Muscle of arm (tissue), 14 donors: ENCODE measurements at places on chromosomes 3 and 15.

- no peak for DNase-seq
Observed at GRCh38 chr15:51623386-51623938, 891 bp upstream of the DMXL2 start.

- no peak for DNase-seq
Observed at GRCh38 chr15:51768018-51768417, 16.6 kb downstream of the TMOD2 start.

GRCh38 chr3:59866076-59866475 is 816.3 kb upstream of the CFAP20DC start:
- DNase-seq: no peak

DNA sequence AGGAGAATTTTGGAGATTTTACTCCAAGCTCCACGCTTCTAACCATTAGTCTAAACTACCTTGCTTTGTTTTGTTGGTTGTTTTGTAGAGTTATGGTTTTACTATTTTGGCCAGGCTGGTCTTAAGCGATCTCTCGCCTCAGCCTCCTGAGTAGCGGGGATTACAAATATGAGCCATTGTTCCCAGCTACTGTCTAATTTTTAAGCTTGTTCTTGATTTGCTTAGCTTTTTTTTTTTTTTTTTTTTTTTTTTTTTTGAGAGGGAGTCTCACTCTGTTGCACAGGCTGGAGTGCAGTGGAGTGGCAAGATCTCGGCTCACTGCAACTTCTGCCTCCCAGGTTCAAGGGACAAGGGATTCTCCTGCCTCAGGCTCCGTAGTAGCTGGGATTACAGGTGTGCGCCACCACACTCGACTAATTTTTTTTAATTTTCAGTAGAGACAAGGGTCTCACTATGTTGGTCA is 28.5 kb downstream of the EFCAB12 start:
- DNase-seq: no peak

- no peak for DNase-seq
Observed at GRCh38 chr3:9013782-9014563, 50.7 kb upstream of the RAD18 start.

GRCh38 chr15:70376929-70377691 is 279.4 kb upstream of the TLE3 start:
- peak; percentile 27 for DNase-seq

DNA sequence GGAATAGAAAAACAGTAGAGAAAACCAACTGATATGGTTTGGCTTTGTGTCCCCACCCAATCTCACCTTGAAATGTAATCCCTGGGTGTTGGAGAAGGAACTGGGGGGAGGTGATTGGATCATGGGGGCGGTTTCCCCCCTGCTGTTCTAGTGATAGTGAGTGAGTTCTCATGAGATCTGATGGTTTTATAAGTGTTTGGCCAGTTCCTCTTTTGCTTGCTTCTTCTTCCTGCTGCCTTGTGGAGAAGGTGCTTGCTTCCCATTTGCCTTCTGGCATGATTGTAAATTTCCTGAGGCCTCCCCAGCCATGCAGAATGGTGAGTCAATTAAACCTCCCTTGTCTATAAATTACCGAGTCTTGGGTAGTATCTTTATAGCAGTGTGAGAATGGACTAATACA is 48.4 kb downstream of the EOMES start:
- no peak for DNase-seq

DNA sequence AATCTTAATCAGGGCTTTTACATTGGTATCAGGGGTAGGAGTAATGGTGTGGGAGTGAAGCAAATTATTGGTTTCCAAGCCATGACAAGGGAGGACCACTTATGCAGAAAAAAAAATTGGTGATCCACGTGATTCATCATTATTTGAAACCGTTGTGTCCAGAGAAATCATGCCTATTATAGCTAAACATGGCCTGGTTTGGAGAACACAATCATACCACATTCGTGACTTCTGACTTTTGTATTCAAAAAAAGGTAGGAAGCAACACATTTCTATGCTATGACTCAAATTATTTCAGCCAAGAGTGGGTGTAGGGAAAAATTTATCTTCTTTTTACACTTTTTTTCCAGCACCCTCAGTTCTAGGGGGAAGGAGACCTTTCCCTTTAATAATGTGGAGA is 924.3 kb upstream of the GBE1 start:
- DNase-seq: no peak

GRCh38 chr15:80179025-80179759 is 26.4 kb downstream of the FAH start:
- DNase-seq: no peak

- DNase-seq: no peak
Observed at GRCh38 chr3:52036829-52037228, 19.5 kb downstream of the DUSP7 start.

DNA sequence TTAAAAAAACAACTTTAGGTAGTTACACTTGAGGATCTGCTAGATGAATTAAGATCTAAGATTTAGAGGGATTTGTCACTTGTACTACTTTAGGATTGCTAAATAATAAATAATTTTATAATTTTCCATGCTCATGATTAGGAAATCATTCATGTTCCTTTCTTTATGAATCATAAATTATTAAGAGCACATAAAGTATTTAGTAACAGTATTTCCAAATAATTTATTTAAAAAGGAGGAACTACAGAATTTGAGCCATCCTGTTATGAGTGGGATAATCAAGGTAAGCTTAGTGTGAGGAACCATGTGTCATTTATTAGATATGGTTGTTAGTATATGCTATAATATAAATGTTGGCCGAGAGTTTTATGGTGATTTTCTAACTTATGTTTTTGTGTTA is 37.5 kb upstream of the C3orf38 start:
- DNase-seq: no peak

DNA sequence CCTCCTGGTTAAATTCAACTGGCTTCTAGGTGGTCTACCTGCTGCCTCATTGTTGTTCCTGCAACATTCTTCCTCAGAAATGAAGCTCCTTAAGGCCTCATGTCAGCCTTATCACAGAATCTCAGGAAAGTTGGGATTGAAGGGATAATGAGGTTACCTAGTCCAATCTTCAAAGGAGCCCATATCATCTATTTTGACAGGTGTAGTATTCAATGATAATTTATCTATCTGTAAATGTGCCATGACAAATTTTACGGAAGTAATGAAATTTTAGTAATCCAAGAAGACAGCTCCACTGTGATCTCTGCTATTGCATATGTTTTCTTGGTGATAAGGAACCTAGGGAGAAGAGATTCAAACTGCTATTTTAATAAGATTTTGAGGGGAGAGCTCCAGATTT is 973.8 kb downstream of the ROBO2 start:
- no peak for DNase-seq

DNA sequence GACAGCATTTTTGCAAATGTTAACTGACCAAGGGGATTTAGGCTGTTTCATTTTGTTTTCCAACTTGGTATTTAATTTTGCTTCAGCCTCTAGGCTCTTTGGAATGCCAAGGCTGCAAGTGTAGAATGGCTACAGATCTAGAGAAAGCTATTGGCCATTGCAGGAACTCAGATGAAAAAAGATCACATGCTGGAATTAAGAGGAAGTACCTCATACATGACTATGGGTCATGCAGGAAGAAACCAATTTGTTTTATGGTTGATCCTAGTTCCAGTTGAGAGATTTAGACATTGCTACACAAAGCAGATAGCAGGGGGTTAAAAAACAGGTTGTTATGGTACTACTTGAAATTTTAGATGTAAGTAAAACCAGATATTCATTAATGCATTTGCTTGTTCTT is 12.7 kb upstream of the CLDN16 start:
- DNase-seq: no peak

GRCh38 chr3:32297366-32297765 is 58.9 kb downstream of the CMTM8 start:
- no peak for DNase-seq

DNA sequence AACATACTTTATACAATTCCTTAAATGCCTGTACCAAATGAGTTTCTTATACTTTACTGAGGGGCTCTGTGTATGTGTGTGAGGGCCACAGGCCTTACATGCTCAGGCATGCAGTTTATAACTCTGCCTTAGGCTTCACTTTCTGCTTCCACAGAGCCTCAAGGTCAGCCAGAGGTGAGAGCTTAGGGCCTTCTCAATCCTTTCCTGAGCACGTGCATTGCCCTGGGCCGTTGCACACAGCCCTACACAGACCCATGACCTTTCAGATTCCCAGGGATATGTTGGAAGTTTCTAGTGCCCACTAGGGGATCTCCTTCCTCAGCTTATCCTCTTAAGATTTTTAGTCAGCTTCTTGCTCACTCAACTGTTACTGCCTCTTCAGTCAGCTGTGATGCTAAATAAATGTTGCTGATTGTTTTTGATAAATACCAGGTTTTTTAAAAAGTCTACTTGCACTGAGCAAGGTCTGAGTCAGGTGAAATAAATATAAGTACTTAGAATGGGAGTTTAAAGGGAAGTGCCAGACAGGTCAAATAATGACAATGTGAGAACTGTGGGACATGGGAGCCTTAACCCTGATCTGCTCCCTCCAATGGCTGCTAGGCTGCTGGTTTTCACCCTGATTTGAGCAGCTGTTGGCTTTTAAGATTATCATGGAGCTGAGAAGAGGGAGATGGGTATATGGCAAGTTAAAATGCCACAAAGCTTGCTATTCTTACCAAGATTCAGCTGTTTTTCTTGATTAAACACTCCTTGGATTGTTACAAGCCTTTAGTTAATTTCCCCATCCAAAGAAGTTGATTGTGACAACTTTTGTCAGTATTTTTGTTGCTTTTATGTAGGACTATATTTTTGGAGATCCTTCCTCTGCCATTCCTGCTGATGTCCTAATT is 169.5 kb downstream of the PLD1 start:
- no peak for DNase-seq

- DNase-seq: no peak
Observed at GRCh38 chr15:83292317-83292716, 7.9 kb upstream of the BNC1 start.

DNA sequence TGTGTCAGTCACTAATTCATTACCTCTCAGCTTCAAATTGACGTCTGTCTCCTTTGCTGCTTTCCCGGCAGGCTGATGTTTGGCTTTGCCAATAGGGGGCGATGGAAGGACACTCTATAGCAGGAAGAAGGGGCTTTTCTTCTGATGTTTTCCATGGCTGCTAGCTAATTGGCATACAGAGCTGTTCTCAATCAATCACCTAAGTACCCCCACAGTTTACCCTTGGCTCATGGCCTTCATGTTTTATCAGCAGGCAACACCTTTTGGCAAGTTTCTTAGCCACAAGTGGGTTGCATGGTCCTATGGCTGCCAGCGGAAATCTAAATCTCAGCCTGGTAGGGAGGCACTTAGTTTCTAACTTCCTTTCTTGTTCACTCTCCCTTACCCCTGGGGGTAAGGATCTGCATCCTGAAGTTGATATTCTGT is 45.0 kb downstream of the ESYT3 start:
- DNase-seq: no peak

GRCh38 chr3:171807806-171808205 is 2.5 kb downstream of the PLD1 start:
- DNase-seq: no peak

DNA sequence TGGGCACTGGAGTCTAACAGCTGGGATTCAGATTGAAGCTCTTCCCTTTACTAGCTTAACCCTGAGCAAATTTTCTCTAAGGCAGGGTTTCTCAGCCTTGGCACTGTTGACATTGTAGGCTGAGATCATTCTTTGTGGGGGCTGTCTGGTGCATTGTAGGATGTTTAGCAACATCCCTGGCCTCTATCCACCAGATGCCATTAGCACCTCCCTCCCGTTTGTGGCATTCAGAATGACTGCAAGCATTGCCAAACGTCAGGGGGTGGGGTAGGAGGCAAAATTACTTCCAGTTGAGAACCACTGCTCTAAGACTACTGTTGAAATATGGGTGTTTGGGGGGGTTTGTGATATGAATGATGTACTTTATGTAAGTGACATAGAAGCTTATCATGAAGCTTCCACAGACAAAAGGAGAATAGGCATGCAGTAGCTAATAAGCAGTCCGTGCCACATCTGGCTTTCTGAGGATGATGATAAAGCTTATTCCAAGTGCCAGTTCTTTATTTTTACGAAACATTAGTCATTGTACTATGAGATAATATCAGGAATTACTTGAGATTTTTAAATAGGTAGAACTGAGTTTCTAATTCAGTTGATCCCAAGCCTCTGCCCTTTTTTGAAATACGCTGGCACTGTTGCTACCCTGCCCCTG is 39.3 kb downstream of the NKIRAS1 start:
- DNase-seq: no peak

DNA sequence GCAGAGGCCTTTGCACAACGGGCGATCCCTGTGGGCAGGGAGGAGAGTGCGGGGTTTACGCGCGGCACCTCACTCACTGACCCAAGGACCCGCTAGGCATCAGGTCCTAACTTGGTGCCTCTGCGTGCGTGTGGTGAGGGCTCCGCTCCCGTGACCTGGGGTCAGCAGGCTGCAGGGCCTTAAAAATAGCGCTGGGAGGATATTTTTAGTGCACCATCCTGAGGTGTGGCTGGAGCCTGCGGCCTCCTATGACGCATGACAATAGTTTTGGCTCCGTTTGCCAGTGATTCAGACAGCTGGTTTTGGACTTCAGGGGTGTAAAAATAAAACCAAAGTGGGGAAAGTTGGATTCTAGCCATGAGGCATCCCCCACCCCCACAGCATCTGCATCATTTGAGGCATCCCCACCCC is 139.0 kb downstream of the FAM43A start:
- DNase-seq: no peak

DNA sequence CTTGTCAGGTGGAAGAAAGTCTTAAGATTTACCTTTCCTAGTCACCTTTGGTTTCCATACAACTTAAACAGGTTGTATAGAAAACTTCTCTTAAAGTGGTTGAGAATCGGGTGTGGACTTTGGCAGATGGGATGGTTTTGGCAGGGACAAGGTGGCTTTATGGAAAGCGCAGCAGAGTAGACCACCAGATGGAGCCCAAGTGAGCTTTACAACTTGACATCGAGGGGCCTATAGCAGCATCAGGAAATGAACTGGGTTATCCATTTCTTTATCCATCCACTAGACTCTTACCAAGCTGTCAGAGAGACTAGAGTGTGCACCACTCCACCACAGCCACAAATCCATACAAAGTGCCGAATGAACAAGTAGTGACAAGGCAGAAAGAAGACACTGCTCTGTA is 85.3 kb upstream of the MBNL1 start:
- no peak for DNase-seq

- DNase-seq: no peak
Observed at GRCh38 chr3:147117631-147118030, 288.7 kb downstream of the ZIC4 start.

GRCh38 chr15:29990035-29990434 is 92.7 kb upstream of the GOLGA8J start:
- DNase-seq: no peak

- no peak for DNase-seq
Observed at GRCh38 chr15:92121047-92121446, 267.5 kb downstream of the SLCO3A1 start.

DNA sequence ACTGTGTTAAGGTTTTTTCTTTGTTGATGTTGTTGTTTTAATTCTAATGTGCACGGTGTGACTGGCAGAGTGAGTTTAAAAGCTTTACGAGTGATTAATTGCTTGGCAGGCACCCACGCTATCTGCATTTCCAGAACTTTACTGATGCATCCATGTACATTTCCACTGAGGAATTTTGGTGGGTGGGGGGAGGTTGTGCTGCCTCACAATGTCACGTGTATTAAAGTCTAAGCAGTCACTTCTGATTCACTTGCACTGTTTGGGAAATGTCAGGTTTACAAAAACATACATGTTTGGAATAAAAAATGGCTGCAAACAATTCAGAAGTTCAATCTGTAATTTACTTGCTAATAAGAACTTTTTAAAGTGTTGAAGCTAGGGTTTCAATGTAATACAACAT is 38.5 kb upstream of the CTDSPL start:
- DNase-seq: no peak
